ENCODE measurements at places on chromosomes 12 and 14.

DNA sequence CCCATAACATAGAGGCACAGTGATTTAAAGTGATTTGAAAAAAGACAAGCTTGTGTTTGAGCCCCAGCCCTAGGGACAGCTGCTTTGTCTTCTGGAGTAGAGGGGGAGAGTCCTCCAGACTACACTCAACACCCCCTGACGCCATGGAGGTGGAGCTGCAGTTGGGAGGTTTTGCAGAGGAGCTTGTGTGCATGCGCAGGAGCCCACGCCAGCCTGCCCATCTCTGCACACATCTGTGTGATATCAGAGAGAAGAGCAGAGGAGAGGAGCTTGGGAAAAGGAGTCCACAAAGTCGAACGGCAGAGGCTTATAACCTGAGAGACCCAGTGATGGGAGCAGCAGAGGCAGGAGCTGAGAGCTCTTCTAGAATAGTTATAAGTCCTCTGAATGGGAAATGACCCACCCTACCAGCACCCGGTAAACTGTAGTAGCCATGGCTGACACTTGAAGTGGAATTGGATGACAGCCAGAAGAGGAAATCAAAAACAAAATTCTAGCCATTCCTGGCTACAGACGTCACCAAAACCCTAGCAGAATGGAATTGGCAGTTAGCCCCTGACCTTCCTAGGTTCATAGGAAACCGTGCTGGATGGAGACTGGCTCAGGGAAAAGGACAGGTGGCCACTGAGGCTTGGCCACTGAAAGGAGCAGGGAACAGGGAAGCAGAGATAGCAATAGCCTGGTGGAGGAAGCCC, 185.1 kb upstream of the VASH1 start:
- DNase-seq = no peak
- peaks cover 3% of the 10 kb centered on the region for H3K4me1 ChIP-seq
- H3K36me3 ChIP-seq = peaks cover 11% of the 10 kb centered on the region
- peaks cover 2% of the 10 kb centered on the region for H3K27me3 ChIP-seq

DNA sequence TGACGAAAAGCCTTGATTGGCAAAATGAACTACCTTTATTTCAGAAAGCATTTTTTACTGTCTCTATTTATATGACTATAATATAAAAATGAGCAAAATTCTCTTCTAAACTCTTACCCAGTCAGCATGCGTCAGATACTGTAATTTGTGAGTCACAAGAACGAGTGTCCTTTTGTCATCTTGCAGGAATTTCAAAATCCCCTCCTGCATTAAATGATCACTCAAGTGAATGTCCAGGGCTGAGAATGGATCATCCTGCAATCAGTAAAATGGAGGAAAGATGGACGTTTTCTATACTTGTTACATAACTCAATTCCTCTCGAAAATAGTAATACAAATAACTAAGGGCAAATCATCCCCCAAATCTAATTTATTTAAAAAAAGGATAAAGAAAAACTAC, 77.7 kb upstream of the KCNJ8 start:
- H3K27me3 ChIP-seq = no peaks in the 10 kb centered on the region
- H3K4me1 ChIP-seq = no peaks in the 10 kb centered on the region
- H3K4me3 ChIP-seq = no peak overlapping the region
- H3K36me3 ChIP-seq = no peaks in the 10 kb centered on the region
- no peak overlapping the region for H3K27ac ChIP-seq
- no peak for DNase-seq

- no peak for DNase-seq
- no peak overlapping the region for H3K27ac ChIP-seq
- peaks cover 6% of the 10 kb centered on the region for H3K4me1 ChIP-seq
- H3K36me3 ChIP-seq = no peaks in the 10 kb centered on the region
- H3K27me3 ChIP-seq = peaks cover 16% of the 10 kb centered on the region
These were observed 3.5 kb downstream of the MYF6 start for GRCh38 chr12:80710727-80711449.

DNA sequence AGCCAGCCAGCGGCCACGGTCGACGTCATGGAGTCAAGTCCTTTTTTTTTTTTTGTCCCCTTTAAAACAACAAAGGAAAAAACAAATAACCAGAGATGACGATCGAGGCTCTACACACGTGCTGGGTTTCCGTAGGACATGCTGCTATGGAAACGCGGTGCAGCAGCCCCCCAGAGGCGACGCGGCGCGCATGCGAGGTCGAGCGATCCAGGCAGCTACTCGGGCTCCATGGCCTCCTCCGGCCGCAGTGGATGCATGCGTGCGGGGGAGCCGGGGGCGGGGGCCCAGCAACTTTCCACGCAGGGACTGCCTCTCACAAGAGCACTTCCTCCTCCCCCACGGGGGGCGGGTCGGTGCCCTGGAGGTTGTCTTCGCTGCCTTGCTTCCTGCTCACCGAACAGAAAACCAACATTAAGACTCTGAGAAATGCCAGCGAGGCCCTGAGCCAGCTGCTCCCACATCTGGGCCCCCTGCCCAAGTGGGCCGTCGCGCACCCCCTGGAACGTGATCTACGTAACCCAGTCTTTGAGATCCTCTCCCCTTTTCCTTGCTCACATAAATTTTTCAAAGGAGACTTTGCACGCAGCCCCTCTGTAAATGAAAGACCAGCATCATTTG, 30.7 kb downstream of the P2RX4 start:
- H3K27ac ChIP-seq = no peak overlapping the region
- H3K4me3 ChIP-seq = no peak overlapping the region
- no peak for DNase-seq
- H3K27me3 ChIP-seq = peaks cover 2% of the 10 kb centered on the region

GRCh38 chr12:111261911-111262676, 106.8 kb downstream of the PHETA1 start:
- H3K27me3 ChIP-seq = peaks cover 4% of the 10 kb centered on the region
- DNase-seq = no peak
- no peak overlapping the region for H3K4me3 ChIP-seq
- no peaks in the 10 kb centered on the region for H3K36me3 ChIP-seq
- no peaks in the 10 kb centered on the region for H3K4me1 ChIP-seq

DNA sequence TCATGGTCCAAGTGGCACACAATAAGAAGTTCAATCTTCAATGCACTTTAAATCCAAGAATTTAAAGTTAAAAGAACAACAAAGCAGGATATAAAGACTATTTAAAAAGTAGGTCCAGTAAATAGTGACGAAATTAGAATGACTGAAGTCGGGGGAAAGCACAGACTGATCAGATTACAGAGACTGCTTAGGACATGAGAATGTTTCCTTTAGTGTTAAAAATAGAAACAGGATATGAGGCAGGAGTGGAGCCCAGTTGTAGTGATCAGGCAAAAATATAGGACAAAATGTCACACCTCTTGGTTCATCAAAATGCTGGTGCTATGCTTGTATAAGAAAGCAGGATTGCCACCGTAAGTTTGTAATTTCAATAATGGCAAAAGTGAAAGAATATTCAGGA, 52.2 kb upstream of the CD163 start:
- H3K36me3 ChIP-seq = no peaks in the 10 kb centered on the region
- no peak overlapping the region for H3K27ac ChIP-seq
- H3K4me1 ChIP-seq = peaks cover 4% of the 10 kb centered on the region
- no peak overlapping the region for H3K4me3 ChIP-seq

GRCh38 chr14:23483236-23483854, 13.8 kb downstream of the NGDN start:
- peak overlapping the region; percentile 85 for H3K4me3 ChIP-seq
- H3K4me1 ChIP-seq = peaks cover 43% of the 10 kb centered on the region
- peak; percentile 77 for DNase-seq
- peak overlapping the region; percentile 95 for H3K27ac ChIP-seq
- H3K27me3 ChIP-seq = no peaks in the 10 kb centered on the region
- no peaks in the 10 kb centered on the region for H3K36me3 ChIP-seq

GRCh38 chr14:104865631-104866441, 768 bp downstream of the CEP170B start:
- no peak overlapping the region for H3K27ac ChIP-seq
- peak; percentile 70 for DNase-seq
- no peaks in the 10 kb centered on the region for H3K36me3 ChIP-seq
- H3K27me3 ChIP-seq = peaks cover 9% of the 10 kb centered on the region

GRCh38 chr12:22437031-22437806, 102.7 kb upstream of the ST8SIA1 start:
- no peaks in the 10 kb centered on the region for H3K27me3 ChIP-seq
- H3K27ac ChIP-seq = no peak overlapping the region
- H3K36me3 ChIP-seq = no peaks in the 10 kb centered on the region

GRCh38 chr14:26873362-26873960, 275.6 kb upstream of the NOVA1 start:
- H3K27ac ChIP-seq = peak overlapping the region; percentile 91
- H3K36me3 ChIP-seq = no peaks in the 10 kb centered on the region
- DNase-seq = no peak

GRCh38 chr14:37197421-37198272, at the start of gene MIPOL1:
MIPOL1 (plus strand) TSS chr14:37197937; CDS start chr14:37247889, 49,952 bp downstream.
- peak within 1 kb of the TSS; percentile 91 for H3K4me3 ChIP-seq
- H3K27me3 ChIP-seq = no peaks in the 10 kb centered on the region
- no peaks in the 10 kb centered on the region for H3K36me3 ChIP-seq
- H3K4me1 ChIP-seq = no peaks in the 10 kb centered on the region

DNA sequence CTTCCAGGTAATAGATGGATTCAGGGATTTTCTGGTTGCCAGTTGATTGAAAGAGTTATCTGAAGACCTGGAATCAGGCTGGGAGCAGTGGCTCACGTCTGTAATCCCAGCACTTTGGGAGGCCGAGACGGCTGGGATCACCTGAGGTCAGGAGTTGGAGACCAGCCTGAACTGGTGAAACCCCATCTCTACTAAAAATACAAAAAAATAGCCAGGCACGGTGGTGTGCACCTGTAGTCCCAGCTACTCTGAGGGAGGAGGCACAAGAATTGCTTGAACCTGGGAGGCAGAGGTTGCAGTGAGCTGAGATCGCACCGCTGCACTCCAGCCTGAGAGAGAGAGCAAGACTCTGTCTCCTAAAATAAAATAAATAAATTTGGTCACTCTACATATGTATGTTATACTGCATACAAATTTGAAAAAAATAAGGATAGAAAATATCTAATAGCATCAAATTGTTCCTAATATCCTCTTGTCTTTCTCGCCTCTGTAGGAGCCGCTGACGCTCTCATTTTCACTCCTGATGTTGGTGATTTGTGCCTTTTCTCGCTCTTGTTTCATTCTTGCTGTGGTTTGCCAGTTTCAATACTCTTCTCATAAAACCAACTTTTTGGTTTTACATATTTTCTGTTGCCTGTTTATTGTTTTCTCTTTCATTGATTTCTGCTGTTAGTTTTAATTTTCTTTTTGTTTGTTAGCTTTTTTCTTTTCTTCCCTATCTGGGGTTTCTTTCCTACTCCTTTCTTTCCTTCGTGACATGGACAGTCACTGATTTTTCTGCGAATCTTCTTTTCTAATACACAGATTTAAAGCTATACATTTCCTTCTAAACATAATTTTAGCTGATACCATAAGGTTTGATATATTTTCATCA, 23.8 kb upstream of the PLD4 start:
- H3K36me3 ChIP-seq = peaks cover 13% of the 10 kb centered on the region
- no peak overlapping the region for H3K4me3 ChIP-seq
- H3K4me1 ChIP-seq = peaks cover 12% of the 10 kb centered on the region
- peaks cover 4% of the 10 kb centered on the region for H3K27me3 ChIP-seq

DNA sequence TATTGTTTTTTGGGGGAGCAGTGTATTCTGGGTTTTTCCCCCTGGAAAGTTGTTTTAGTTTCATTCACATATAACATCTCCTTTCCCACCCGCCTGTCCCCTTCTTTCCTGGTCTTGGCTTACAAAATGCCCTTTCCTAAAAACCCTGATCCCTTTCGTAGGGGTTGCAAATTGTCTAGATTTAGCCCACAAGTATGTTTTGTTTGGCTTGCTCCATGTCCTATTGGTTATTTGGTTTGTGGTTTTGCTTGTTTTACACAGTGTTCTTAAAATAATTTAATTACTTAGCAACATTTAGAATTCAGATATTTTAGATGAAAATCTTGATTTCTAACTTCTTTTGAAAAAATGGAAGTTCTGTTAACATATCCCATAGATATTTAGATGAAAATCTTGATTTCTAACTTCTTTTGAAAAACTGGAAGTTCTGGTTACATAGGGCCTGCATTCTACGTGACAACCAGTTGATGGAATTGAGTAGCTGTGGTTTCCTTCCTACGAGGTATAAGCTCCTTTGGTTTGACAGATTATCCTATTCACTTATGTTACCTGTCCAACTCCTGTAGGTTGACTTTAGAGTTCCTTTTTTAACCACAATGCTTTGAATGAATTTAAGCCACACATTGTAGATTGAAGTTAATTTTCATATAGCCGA, 89.2 kb upstream of the TMEM263 start:
- no peak overlapping the region for H3K27ac ChIP-seq
- no peaks in the 10 kb centered on the region for H3K27me3 ChIP-seq
- no peak overlapping the region for H3K4me3 ChIP-seq
- H3K36me3 ChIP-seq = peaks cover 1% of the 10 kb centered on the region

GRCh38 chr14:80602946-80603345, 338.6 kb downstream of the CEP128 start:
- no peak for DNase-seq
- H3K27me3 ChIP-seq = no peaks in the 10 kb centered on the region
- no peak overlapping the region for H3K4me3 ChIP-seq
- no peak overlapping the region for H3K27ac ChIP-seq
- no peaks in the 10 kb centered on the region for H3K36me3 ChIP-seq
- H3K4me1 ChIP-seq = peaks cover 2% of the 10 kb centered on the region

GRCh38 chr14:101055776-101056374, 152.4 kb upstream of the RTL1 start:
- H3K27ac ChIP-seq = no peak overlapping the region
- peaks cover 3% of the 10 kb centered on the region for H3K27me3 ChIP-seq
- peaks cover 6% of the 10 kb centered on the region for H3K4me1 ChIP-seq
- no peak for DNase-seq
- H3K36me3 ChIP-seq = peaks cover 29% of the 10 kb centered on the region

GRCh38 chr12:50166799-50167048, 445 bp downstream of the CERS5 start:
- H3K4me3 ChIP-seq = peak overlapping the region; percentile 95
- DNase-seq = no peak
- H3K4me1 ChIP-seq = peaks cover 10% of the 10 kb centered on the region
- no peaks in the 10 kb centered on the region for H3K36me3 ChIP-seq

- H3K27me3 ChIP-seq = no peaks in the 10 kb centered on the region
- no peak overlapping the region for H3K4me3 ChIP-seq
- H3K4me1 ChIP-seq = no peaks in the 10 kb centered on the region
- no peaks in the 10 kb centered on the region for H3K36me3 ChIP-seq
- DNase-seq = no peak
- no peak overlapping the region for H3K27ac ChIP-seq
These were observed 58.8 kb upstream of the SLC24A4 start for GRCh38 chr14:92264195-92264594.
